Adipose tissue (tissue), 3 donors: ENCODE measurements at places on chromosomes 4 and X. TPM values are rescaled to one million over a fixed set of nuclear protein-coding genes. Genes with fewer than 3 reads are reported as not detected.

Gene JADE1
- polyA plus RNA-seq, result 12.6 TPM

Gene DCHS2
- 0.12 TPM for polyA plus RNA-seq

Gene GNRHR
- not detected for polyA plus RNA-seq

Gene LUZP4
- polyA plus RNA-seq, result not detected

Gene ERAS
- not detected for polyA plus RNA-seq

Gene MAGEA6
- polyA plus RNA-seq, result not detected

Gene SULT1E1
- 0.10 TPM for polyA plus RNA-seq

Gene CACNA1F
- 0.10 TPM for polyA plus RNA-seq

Gene GLUD2
- 3.7 TPM for polyA plus RNA-seq

Gene CXorf65
- polyA plus RNA-seq, result not detected

Gene GPC3
- 5.0 TPM for polyA plus RNA-seq

Gene IL13RA2
- polyA plus RNA-seq, result 0.82 TPM

Gene CISD2
- 12.0 TPM for polyA plus RNA-seq

Gene CLIC2
- 29.7 TPM for polyA plus RNA-seq

Gene BGN
- 37.1 TPM for polyA plus RNA-seq

Gene PCDH18
- 11.7 TPM for polyA plus RNA-seq

Gene SPANXN3
- polyA plus RNA-seq, result not detected

Gene UGT2B10
- polyA plus RNA-seq, result not detected

Gene SMIM31
- polyA plus RNA-seq, result not detected

Gene ZNF630
- polyA plus RNA-seq, result 0.76 TPM

Gene ASB5
- 1.2 TPM for polyA plus RNA-seq

Gene RPA4
- polyA plus RNA-seq, result 0.13 TPM

Gene GUCY1B1
- 4.2 TPM for polyA plus RNA-seq

Gene PAGE2
- polyA plus RNA-seq, result not detected

Gene PABPC1L2A
- not detected for polyA plus RNA-seq

Gene PAGE1
- polyA plus RNA-seq, result not detected

Gene FDCSP
- 0.24 TPM for polyA plus RNA-seq

Gene PDZD11
- polyA plus RNA-seq, result 48.2 TPM
